Activated naive CD8-positive, alpha-beta T cell treated with anti-CD3 and anti-CD28 coated beads, Interleukin-2, amount 50 U/mL, for 24 hours (primary cell): ENCODE measurements at places on chromosomes 1 and 21.

- H3K36me3 ChIP-seq = peaks cover 12% of the 10 kb centered on the region
- peaks cover 26% of the 10 kb centered on the region for H3K4me1 ChIP-seq
- DNase-seq = no peak
- H3K27ac ChIP-seq = no peak overlapping the region
- H3K27me3 ChIP-seq = no peaks in the 10 kb centered on the region
- H3K4me3 ChIP-seq = no peak overlapping the region
Measured at GRCh38 chr1:243732637-243733036, 117.4 kb downstream of the AKT3 start.

DNA sequence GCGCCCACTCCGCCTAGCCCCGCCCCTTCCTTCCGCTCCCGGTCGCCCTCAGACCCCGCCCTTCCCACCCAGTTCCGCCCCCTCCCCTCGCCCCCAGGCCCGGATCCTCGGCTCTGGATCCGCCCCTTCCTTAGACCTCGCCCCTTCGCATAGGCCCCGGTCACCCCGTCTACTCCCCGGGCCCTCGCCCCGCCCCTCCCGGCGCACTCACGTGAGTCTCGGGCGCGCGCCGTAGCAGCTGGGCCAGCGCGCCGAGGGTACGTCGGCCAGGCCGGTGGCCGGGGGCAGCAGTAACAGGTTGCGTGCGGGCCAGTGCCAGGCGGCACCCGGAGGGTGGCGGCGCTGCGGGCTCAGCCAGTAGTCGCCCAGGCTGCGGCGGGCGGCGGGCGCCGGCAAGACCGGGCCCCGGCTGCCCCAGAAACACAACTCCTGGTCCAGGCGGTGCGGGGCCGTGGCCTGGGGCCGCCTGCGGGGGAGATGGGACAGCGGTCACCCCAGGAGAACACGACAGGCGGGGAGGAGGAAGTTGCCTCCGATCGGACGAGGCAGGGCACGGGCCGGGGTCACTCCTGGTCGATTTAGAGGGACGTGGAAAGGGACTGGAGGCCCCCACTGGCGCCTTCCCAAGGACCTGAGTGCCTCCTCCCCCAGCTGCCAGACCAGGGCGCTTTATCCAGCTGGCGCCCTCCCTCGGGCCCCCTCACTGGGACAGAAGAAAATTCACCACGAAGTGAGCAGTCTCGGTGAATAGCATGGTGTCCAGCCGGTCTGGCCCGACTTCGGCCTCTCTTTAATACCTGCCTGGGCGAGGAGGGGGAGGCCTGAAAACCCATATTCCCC lies 10.7 kb downstream of the FAM229A start:
- no peaks in the 10 kb centered on the region for H3K36me3 ChIP-seq
- H3K27me3 ChIP-seq = no peaks in the 10 kb centered on the region
- peaks cover 34% of the 10 kb centered on the region for H3K4me1 ChIP-seq
- peak overlapping the region; percentile 80 for H3K4me3 ChIP-seq
- peak; percentile 88 for DNase-seq
- H3K27ac ChIP-seq = peak overlapping the region; percentile 42

GRCh38 chr1:201707656-201708055 lies 121.3 kb upstream of the IPO9 start:
- DNase-seq = no peak
- peaks cover 8% of the 10 kb centered on the region for H3K27me3 ChIP-seq
- H3K4me1 ChIP-seq = no peaks in the 10 kb centered on the region
- no peak overlapping the region for H3K4me3 ChIP-seq
- no peak overlapping the region for H3K27ac ChIP-seq

GRCh38 chr1:57474137-57474750 lies 50.4 kb upstream of the DAB1 start:
- no peaks in the 10 kb centered on the region for H3K27me3 ChIP-seq
- no peak overlapping the region for H3K4me3 ChIP-seq
- no peaks in the 10 kb centered on the region for H3K36me3 ChIP-seq
- no peak overlapping the region for H3K27ac ChIP-seq
- no peak for DNase-seq

DNA sequence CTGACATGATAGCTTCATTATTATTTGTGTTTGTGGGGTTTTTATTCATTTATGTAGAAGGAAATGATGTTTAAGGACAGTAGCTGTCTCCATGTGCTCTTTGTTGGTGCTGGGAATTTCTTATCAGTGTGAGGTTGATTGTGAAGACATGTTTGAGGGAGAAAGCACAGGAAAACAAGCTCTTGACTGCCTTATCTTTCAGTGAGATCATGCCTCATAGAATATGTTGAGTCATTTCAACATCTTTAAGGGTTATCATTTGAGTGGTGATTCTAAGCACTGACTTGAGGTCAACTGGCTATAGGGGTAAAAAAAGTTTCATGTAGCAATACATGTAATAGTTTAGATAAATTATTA lies 405.1 kb upstream of the ADAMTS5 start:
- H3K27me3 ChIP-seq = no peaks in the 10 kb centered on the region
- H3K36me3 ChIP-seq = no peaks in the 10 kb centered on the region
- H3K4me3 ChIP-seq = no peak overlapping the region
- no peak overlapping the region for H3K27ac ChIP-seq

- no peaks in the 10 kb centered on the region for H3K27me3 ChIP-seq
- no peaks in the 10 kb centered on the region for H3K4me1 ChIP-seq
- no peaks in the 10 kb centered on the region for H3K36me3 ChIP-seq
- DNase-seq = no peak
- H3K27ac ChIP-seq = no peak overlapping the region
- no peak overlapping the region for H3K4me3 ChIP-seq
Measured at GRCh38 chr1:90313778-90314177, 318.9 kb downstream of the ZNF326 start.

GRCh38 chr21:25518491-25518911 lies 88.8 kb downstream of the MRPL39 start:
- peaks cover 10% of the 10 kb centered on the region for H3K27me3 ChIP-seq
- H3K4me1 ChIP-seq = peaks cover 31% of the 10 kb centered on the region
- no peak overlapping the region for H3K4me3 ChIP-seq
- peaks cover 6% of the 10 kb centered on the region for H3K36me3 ChIP-seq
- no peak for DNase-seq

- no peak for DNase-seq
- no peak overlapping the region for H3K4me3 ChIP-seq
- no peaks in the 10 kb centered on the region for H3K27me3 ChIP-seq
- H3K27ac ChIP-seq = no peak overlapping the region
- H3K36me3 ChIP-seq = no peaks in the 10 kb centered on the region
Measured at GRCh38 chr1:60461925-60462595, 388.5 kb upstream of the C1orf87 start.

GRCh38 chr1:170659399-170660035 lies 4.4 kb upstream of the PRRX1 start:
- H3K4me1 ChIP-seq = peaks cover 10% of the 10 kb centered on the region
- H3K36me3 ChIP-seq = no peaks in the 10 kb centered on the region
- H3K27ac ChIP-seq = no peak overlapping the region
- no peak overlapping the region for H3K4me3 ChIP-seq
- DNase-seq = no peak

- H3K27ac ChIP-seq = no peak overlapping the region
- no peak overlapping the region for H3K4me3 ChIP-seq
- H3K36me3 ChIP-seq = no peaks in the 10 kb centered on the region
- no peaks in the 10 kb centered on the region for H3K4me1 ChIP-seq
Measured at GRCh38 chr1:14897080-14897449, 256.5 kb upstream of the TMEM51 start.
